ENCODE measurements at places on chromosomes 1 and 21.

DNA sequence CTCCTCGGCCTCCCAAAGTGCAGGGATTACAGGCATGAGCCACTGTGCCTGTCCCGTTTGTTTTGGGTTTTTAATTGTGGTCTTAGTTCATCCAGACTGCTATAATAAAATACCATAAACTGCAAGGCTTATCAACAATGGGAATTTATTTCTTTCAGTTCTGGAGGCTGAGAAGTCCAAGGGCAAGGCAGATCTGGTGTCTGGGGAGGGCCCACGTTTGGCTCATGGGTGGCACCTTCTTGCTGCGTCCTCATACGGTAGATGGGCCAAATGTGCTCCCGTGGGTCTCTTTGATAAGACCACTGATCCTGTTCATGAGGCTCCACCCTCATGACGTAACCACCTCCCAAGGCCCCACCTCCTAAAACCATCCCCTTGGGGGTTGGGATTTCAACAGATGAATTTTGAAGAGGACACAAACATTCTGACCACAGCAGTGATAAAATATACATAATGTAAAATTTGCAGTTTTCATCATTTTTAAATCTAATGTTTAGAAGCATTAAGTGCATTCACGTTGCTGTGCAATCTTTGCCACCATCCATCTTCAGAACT is 133.4 kb upstream of the ERRFI1 start:
- no peak for DNase-seq

GRCh38 chr1:47631411-47631995 is 193.7 kb downstream of the FOXD2 start:
- no peak for DNase-seq

GRCh38 chr1:1114431-1114830 is 1.5 kb downstream of the C1orf159 start:
- DNase-seq, result no peak

DNA sequence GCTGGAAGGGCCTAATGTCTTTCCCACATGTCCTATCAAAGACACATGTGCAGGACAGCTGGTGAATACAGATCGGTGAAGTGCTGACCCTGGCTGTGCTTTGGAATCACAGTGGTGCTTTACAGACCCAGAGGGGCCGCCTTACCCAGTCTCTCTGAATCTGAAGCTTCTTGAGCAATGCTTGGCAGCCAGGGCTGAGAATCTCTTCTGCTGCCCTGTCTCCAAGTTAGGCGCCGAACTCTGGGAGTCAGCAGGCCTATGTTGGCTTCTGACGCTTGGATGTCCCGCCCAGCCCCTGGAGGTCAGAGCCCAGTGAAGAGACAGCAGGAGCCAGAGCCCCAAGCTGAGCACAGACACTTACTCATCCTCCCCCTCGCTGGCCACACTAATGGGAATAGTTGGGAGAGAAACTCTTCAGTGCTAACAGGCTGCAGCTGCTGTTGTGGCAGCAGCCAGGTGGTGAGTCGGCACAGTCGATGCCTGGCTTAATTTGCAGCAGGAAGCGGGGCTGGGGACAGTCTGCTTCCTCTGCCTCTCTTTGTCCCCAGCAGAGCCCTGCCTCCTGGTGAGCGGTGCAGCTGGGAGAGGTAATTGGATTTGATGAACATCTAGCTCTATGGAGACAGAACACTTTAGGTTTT is 68.1 kb downstream of the URB2 start:
- no peak for DNase-seq

DNA sequence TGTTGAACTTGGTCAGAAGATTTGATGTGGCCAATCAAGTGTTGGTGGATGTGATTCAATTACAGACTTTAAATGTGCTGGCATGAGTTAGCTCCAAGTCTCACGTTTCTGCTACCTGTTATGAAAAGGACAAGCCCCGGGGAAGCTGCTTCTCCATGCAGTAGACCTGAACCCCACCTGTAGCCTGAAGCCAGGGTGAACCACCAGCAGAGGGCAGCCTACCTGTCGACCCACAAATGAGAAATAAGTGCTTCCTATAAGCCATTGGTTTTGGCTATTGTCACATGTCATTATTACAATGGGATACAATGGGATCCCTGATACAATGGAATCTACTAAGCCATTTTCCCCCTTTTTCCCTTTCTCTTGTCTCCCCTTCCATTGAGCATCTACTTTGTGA is 230.2 kb downstream of the PRDM2 start:
- peak; percentile 15 for DNase-seq

DNA sequence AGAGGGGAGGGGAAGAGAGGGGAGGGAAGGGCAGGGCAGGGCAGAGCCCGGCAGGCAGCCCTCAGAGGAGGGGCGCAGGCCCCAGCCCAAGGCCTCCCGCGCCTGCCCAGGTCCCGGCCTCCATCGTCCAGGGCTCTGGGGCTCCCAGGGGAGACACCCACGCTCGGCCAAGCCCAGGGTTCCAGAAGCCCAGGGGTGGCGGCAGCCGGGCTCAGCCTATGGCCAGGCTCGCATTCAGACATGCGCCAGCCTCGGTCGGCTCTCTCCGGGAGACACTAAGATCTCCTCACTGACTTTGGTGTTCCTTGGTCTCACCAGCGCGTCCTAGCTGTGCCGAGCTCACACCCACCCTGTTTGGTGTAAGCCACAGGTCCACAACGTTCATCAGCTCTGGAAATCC is 7.1 kb upstream of the ANKRD65 start:
- no peak for DNase-seq

DNA sequence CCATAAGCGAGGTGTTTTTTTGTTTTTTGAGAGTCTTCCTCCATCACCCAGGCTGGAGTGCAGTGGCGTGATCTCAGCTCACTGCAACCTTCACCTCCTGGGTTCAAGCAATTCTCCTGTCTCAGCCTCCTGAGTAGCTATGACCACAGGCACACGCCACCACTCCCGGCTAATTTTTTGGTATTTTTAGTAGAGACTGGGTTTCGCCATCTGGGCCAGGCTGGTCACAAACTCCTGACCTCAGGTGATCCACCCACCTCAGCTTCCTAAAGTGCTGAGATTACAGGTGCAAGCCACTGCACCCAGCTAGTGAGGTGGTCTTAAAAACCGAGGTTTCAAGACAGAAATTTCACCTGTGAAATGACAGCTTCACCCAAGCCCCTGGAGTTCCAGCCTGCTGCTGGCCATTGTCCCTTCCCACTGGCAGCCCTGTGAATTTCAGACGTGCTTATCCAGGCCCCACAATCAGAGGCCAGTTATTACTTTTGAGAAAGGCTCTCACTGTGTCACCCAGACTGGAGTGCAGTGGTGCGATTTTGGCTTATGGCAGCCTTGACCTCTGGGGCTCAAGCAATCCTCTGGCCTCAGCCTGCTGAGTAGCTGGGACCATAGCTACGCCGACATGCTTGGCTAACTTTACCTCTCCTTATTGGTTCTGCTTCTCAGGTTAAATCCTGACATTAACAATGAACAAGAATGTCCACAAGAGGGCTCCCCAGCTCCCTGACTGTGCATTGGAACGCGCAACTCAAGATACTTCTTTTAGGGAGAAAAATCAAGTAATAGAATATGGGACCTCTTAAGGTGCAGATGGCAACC is 19.4 kb downstream of the ENO1 start:
- no peak for DNase-seq

All from stimulated activated CD8-positive, alpha-beta memory T cell treated with anti-CD3 and anti-CD28 coated beads, Interleukin-4, amount 100 ng/mL, for 24 hours (primary cell).